ENCODE measurements at places on chromosomes 4 and X. TPM values are rescaled to one million over a fixed set of nuclear protein-coding genes. Genes with fewer than 3 reads are reported as not detected.

- H3K27me3 ChIP-seq: no peaks in the 10 kb centered on the region
- H3K4me1 ChIP-seq: no peaks in the 10 kb centered on the region
- H3K27ac ChIP-seq: no peak overlapping the region
- DNase-seq: no peak
Measured at GRCh38 chr4:34138385-34138784, 2105.9 kb downstream of the ARAP2 start.

The RAB40A gene
- total RNA-seq: not detected

- peak overlapping the region; percentile 99 for H3K27ac ChIP-seq
- peaks cover 46% of the 10 kb centered on the region for H3K36me3 ChIP-seq
- peak; percentile 30 for DNase-seq
- H3K4me3 ChIP-seq: peak overlapping the region; percentile 75
- peaks cover 55% of the 10 kb centered on the region for H3K4me1 ChIP-seq
Measured at GRCh38 chrX:150482537-150483206, 85.7 kb upstream of the MTM1 start.

The DSPP gene
- total RNA-seq: not detected

DNA sequence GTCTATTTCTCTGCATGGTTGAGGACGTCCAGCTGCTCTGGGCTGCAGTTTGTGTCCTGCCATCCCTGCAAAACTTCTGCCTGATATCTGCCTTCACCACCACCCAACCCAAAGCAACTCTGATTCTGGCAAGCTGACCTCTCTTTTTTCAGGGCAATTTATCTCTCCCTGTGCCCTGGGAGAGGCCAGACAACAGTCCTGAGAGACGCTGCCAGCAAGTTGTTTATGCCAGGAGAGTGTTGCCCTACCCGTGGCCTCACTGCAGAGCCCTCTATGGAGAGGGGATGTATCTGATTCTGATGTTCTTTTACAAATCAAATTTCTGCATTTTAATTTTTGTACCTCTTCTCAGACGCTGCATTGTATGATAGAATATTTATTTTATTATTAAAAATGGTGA, 36.6 kb upstream of the BRWD3 start:
- DNase-seq: no peak
- no peak overlapping the region for H3K4me3 ChIP-seq
- no peaks in the 10 kb centered on the region for H3K36me3 ChIP-seq

Data from activated T-helper 2 cell treated with anti-CD3 and anti-CD28 coated beads, Interferon-gamma antibody, Interleukin-2, Interleukin-4, amounts not matched to agents 10 μg/mL and 5 μg/mL and 100 μg/mL, durations not matched to agents 14 hours and 24 hours and 36 hours (primary cell).